Fibroblast of skin of scalp (primary cell): ENCODE measurements at places on chromosomes 1 and 21.

DNA sequence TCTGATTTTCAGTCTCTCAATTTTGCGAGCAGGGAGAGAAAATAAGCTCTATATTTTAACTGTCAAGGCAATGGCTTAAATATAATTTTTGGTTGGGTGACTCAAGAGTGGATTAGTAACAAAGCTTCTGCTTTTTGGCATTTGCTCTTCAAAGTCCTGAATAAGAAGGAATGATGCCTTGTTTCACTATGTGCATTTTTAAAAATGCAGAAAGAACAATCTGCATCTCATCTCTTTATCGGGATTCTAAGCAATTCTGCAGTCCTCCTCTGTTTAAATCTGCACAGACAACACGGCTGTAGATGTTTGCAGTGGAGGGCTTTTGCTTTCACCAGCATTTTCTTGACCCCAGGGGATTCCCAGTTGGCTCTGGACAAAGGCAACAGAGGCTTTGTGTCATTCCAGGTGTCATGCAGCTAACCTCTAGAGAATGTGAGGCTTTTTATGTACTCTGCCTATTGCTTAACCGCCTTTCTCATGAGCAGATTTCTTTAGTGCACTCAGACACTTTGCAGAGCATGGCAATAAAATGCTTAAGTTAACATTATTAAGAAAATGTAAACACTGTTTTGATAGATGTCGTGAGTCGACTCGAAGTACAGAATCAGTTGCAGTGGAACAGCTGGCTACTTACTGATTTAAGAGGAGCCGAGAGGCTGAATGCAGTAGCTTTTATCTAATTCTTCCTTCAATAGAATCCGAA lies 783.2 kb upstream of the NEGR1 start:
- DNase-seq, result no peak

DNA sequence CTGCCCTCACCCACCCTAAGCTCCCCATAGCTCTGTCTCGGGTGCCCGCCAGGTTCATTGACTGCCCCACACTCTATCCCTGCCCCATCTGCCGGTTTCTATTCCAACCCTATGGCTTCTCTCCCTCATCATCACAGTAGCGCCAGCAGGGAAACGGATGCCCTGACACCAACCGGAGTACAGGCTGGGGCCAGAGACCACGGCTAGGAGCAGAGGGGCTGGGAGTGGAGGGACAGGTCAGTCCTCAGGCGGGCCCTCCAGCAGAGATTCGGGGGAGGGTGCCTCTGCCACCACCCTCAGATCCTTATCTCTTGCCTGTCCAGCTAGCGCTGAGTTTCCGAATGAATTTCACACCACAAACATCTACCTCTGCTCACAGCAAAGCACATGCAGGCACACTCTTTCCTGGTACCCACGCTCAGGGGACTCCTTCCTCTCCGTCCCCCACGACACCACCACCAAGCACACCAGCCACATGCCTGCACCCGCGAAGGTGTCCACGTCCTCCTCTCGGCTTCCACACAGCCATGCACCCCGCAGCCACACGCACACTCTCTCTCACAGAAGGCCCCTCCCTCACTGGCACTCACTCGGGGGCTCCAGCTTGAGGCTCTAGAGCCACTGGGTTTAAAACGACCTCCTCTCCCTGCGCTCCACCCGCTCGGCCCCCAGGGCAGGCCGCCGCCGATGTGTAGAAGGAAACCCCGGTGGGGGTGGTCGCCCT lies 7.2 kb downstream of the TAL1 start:
- no peak for DNase-seq

DNA sequence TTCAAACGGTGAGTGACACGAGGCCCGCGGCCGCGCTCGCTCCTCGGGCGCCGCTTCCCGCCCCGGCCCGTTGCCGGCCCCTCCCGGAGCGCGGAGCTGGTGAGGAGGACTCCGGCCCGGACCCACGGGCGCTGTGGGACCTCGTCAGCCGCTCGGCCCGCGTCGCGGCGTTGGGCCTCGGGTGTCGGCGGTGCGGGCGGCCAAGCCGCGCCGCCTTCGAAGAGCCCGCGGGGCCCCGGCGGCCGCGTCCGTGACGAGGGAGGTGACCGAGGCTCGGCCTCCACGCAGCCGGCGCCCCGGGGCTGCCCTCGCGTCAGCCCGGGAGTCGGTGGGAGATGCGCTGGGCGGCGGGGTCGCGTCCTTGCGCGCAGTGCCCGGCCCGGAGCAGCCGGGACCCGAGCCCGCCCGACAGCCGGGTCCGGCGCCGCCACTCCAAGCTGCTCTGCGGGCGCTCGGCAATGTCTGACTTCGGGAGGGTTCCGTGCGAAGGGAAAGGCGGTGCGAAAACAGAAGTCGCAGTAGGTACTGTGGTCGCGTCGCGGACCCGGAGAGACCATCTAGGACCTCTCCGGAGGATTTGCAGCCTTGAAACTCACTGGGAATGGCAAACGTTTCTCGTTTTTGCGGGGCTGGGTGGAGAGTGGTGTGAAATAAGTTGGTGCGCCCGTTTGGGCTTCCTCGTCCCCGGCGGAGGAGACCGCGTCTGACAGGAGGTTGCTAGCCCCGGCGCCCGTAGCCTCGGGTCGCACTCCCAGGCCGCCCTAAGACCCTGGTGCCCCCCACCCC lies 829 bp downstream of the SPEN start:
- no peak for DNase-seq

- DNase-seq, result no peak
These were observed 15.5 kb upstream of the MTARC2 start for GRCh38 chr1:220732621-220733020.

- DNase-seq, result no peak
These were observed 29.7 kb downstream of the USP25 start for GRCh38 chr21:15759469-15759868.

DNA sequence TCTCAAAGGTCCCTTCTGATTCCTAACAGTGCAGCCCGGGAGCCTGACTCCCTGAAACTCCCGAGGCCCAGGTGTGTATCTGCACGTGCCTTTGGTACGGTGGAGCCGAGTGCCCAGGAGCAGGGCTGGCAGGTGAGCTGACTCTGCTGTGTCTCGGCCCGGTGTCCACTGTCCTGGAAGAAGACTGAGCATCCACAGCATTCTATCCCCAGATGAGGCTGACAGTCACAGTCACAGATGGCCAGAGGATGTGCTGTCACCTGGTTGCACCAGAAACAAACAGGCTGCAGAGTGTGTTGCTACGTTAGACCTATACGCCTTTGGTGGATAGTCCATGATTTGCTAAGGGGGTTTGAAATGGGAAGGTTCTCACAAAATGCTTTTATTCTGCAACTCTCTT lies 9.8 kb downstream of the ETV3L start:
- DNase-seq, result no peak

GRCh38 chr1:203524152-203524551 lies 30.2 kb downstream of the OPTC start:
- no peak for DNase-seq

DNA sequence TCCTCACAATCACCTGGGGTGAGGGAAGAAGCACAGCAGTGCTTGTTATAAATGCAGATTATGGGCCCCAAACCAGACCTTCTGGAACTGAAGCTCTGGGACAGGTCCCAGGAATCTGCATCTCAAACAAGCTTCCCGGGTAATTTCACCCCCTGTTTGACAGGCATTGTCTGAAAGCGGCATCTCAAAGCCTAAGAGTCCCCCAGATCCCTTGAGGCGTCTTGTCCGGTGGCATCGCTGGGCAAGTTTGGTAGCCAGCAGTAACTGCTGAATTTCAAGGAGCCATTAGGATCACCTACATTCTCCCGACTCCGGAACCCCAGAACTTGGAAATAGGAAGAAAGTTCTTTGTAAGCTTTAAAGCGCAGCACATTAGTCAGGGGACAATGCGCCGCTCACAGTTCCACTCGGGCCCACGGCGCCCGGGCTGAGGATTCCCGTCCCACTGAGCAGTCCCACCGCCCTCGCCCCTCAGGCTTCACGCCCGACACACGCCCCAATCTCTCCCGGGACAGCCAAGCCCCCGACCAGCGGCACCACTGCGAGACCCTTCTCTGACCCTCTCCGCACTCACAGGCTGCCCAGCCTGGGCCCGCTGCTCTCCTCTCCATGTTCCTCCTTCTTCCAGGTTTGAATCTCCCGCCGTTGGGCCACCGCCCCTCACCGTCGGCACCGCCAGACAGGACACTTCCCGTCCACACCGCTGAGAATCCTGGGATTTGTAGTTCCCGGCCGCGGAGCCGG lies at the start of gene IQGAP3:
Gene IQGAP3 (minus strand): TSS at position 647 of the 744 bp plus-strand sequence. CDS start 36 bp downstream, at position 611.
- peak; percentile 87 for DNase-seq

- no peak for DNase-seq
These were observed 14.0 kb downstream of the THEMIS2 start for GRCh38 chr1:27886353-27886679.

DNA sequence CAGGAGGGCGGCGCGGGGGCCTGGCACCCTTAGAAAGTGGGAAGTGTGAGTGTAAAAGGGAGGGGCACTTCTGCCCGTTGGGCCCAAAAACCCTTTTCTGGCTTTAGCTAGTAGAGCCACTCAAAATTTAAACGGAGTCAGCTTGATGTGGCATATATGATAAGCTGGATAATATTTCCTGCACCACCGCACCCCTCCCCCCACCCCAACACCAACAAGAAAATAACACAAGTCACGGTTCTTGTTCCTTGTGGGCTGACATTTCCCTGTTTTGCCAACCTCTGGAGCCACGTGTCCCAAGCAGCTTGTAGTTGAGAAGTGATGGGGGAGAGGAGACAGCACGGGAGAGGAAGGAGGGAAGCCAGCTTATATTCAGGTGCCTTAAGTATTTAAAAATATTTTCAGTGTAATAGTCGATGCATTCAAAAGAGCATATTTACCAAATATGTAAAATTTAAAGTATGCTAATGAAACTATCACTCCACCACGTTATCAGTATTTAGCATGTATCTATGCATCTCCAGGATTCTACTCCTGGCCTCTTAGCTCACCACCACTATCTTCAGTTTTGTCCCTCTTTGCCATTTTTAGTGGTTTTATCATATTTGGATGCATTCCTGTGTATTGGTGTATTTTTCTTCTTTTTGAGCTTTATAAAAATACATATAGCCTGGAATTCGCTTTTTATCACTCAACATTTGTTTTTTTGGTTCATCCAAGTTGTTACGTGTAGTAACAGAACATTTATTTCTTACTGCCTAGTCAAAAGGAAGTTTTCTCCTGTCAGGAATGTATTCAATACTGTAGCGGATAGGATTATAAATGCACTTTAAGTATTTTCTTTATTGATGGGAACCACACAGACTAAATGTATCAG lies 773 bp upstream of the DDX59 start:
- DNase-seq, result no peak

DNA sequence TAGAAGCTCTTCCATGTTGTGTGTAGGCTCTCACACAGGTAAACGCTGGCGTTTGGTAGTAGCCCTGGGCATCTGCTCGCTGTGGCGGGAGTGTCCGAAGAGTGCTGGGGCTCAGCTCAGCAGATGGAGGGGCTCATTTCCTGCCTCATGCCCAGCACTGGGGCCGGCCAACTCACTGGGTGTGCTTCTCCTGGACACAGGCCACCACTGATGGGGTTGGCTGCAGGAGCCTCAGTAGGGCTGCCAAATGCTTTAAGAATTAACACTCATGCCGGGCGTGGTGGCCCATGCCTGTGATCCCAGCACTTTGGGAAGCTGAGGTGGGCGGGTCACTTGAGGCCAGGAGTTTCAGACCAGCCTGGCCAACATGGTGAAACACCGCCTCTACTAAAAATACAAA lies 20.9 kb downstream of the UQCRHL start:
- DNase-seq, result peak; percentile 51

DNA sequence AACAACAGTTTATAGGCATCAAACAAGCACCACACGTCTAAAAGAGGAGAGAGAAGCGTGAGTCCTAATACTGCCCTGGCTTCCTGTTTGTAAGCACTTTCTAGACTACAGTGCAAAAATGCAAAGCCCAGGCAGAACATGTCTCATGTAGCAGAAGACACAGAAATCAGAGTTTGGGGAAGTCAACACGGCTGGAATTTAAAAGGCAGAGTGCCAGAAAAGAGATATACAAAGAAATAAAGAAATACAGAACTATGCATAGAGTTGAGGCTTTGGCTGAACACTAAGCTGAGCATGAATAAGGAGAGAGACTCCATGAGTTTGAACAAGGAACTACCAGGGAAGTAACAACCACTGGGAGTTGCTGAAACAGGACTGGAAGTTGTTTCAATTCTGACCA lies 566.6 kb upstream of the NR5A2 start:
- DNase-seq, result peak; percentile 48

DNA sequence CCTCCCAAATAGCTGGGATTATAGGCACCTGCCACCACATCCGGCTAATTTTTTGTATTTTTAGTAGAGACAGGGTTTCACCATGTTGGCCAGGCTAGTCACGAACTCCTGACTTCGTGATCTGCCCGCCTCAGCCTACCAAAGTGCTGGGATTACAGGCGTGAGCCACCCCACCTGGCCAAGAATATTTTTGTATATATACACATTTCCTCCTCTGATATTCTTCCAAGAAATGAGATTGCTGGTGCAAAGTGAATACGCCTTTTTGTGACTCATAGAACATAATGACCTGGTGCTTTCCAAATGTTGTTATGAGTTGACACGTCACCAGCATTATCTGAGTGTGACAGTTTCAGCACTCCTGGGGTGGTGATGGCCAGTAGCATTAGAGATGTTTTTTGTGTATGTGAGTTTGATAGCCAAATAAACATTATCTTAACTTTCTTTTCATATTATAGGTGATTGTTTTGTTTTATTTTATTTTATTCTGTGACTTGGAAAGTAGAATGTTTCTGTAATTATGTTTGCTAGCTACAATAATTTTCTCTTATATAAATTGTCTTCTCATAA lies 54.9 kb downstream of the KCNK1 start:
- DNase-seq, result no peak

DNA sequence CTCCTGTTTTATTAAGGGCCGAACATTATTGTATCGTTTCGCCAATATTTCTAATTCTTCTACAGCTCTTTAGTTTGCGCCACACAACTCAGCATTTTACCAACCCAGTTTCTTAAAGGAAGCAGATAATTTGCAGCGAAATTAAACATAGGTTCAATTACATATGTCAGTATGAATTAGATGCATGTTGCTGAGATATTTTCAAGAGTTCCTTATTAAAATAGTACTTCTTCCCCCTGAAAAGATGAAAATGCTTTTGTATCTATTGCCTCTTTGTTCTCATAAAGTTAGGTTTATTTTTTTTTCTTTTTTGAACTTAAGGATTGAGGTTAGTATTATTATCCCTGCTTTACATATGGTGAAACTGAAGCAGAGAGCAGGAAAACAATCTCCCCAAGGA lies 183.5 kb upstream of the C1orf105 start:
- DNase-seq, result no peak

DNA sequence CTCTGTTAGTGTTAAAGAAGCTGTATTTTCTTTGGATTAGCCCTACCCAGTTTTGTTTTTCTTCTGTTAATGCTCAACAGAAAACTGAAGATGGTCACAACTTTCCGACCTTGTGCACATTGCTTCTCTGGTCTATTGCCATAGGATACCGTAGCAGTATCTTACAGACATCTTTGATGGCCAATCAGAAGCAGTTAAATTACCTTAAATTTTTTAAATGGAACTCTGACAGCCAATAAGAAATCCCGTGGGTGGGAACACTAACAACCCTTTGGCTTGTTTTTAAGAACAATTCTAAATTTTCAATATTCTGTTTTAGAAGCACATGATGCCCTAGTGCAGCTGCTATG lies 17.2 kb downstream of the NFYC start:
- DNase-seq, result peak; percentile 85

- DNase-seq, result peak; percentile 98
These were observed 18.1 kb downstream of the USP48 start for GRCh38 chr1:21764615-21765423.

GRCh38 chr1:201307231-201307630 lies 23.9 kb downstream of the PKP1 start:
- DNase-seq, result no peak

- DNase-seq, result no peak
These were observed 13.1 kb downstream of the KCND3 start for GRCh38 chr1:111976332-111976731.
